Breast epithelium (tissue), 4 donors: ENCODE measurements at places on chromosomes 4 and X. TPM values are rescaled to one million over a fixed set of nuclear protein-coding genes. Genes with fewer than 3 reads are reported as not detected.

GRCh38 chr4:128979934-128980333 lies 113.4 kb downstream of the SCLT1 start:
- H3K36me3 ChIP-seq, result no peaks in the 10 kb centered on the region
- no peak overlapping the region for H3K27ac ChIP-seq
- DNase-seq, result no peak
- no peaks in the 10 kb centered on the region for H3K4me1 ChIP-seq
- H3K4me3 ChIP-seq, result no peak overlapping the region

DNA sequence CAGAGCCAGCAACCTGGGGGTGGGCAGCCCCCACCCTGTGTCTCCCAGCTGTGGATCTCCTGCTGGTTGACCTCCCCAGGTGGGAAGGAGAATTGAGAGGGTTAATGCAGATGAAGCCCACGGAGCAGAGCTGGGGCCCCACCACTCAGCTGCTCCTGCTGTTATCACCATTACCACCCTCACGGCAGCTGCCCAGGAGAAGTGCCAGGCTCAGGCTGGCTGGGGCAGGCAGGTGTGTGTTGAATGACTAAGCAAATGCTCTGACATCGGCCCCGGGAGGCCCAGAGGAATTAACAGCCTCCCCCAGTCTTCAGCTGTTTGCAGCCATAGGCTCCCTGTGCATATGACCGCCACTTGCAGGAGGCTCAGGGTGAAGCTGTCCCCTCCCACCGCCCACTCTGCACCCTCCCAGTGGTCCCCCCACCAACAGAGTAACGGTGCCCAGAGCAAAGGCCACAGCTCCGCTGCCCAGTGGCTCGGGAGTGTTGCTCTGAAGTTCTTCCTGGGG lies 133.8 kb downstream of the CPZ start:
- peaks cover 43% of the 10 kb centered on the region for H3K27me3 ChIP-seq
- no peak overlapping the region for H3K4me3 ChIP-seq
- no peaks in the 10 kb centered on the region for H3K36me3 ChIP-seq

DNA sequence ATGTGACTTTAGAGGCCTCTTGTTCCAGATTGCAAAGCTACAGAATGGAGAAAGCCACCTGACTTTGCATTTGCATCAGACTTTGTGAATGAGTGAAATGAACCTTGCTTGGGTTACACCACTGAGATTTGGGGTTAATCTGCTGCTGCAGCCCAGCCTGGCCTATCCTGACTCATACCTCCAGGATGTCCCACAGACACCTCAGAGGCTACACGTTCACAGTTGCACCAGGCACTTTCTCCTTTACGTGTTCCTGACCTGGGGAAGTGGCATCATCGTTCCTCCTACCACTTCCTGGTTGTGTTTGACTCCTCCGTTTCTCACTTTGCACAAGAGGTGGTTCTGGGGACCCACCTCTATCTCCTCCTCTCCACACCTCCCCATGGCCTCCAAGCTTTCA lies 9.2 kb upstream of the SORCS2 start:
- no peaks in the 10 kb centered on the region for H3K4me1 ChIP-seq
- no peak overlapping the region for H3K27ac ChIP-seq
- H3K4me3 ChIP-seq, result no peak overlapping the region
- H3K27me3 ChIP-seq, result peaks cover 10% of the 10 kb centered on the region
- no peaks in the 10 kb centered on the region for H3K36me3 ChIP-seq
- DNase-seq, result no peak

The TASL gene
- 0.66 TPM for total RNA-seq

The MTMR8 gene
- 0.96 TPM for total RNA-seq

GRCh38 chr4:25892796-25893195 lies 21.2 kb upstream of the SMIM20 start:
- H3K27ac ChIP-seq, result no peak overlapping the region
- DNase-seq, result no peak
- H3K4me1 ChIP-seq, result no peaks in the 10 kb centered on the region
- no peaks in the 10 kb centered on the region for H3K36me3 ChIP-seq
- no peak overlapping the region for H3K4me3 ChIP-seq

DNA sequence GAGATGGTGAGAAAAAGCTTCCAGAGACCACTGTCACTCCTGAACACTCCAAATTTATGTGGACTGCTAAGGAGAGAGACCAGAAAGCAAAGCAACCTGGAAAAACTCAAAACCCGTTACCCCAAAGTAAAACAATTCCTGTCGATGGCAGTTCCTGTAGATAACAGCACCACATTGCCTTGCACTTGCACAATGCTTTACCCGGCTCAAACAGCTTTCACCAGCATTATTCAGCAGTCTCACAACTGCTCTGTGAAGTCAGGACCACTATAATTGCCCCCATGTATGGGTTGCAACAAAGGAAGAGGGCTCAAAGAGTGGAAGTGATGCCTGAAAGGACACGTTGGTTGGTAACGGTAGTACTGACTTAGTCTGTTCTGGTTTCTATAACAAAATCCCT lies 234.8 kb downstream of the BCOR start:
- no peaks in the 10 kb centered on the region for H3K36me3 ChIP-seq
- H3K27ac ChIP-seq, result no peak overlapping the region
- no peak overlapping the region for H3K4me3 ChIP-seq
- no peaks in the 10 kb centered on the region for H3K4me1 ChIP-seq
- no peak for DNase-seq
- peaks cover 30% of the 10 kb centered on the region for H3K27me3 ChIP-seq

DNA sequence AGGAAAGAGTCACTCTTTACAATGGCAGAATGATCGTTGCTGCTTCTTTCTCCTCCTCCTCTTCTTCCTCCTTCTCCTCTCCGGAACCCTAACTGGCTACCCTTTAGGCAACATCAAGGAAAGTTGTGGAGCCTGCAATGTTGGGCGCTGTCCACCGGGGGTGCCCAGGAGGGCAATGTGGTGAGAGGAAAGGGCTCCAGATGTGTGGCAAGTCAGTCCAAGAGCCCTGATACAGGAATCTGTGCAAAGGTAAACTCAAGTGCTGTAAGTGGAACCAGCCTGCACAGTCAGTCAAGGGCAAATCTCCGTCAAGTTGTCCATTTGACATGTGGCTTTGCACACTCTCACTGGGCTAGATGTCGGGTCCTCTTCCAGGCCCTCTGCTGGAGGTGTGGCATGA lies 2.8 kb downstream of the RTL5 start:
- no peaks in the 10 kb centered on the region for H3K36me3 ChIP-seq
- peaks cover 91% of the 10 kb centered on the region for H3K27me3 ChIP-seq
- no peak overlapping the region for H3K27ac ChIP-seq
- DNase-seq, result no peak
- no peak overlapping the region for H3K4me3 ChIP-seq

GRCh38 chr4:140162596-140162995 lies 8.6 kb upstream of the MAML3 start:
- no peaks in the 10 kb centered on the region for H3K27me3 ChIP-seq
- H3K4me1 ChIP-seq, result no peaks in the 10 kb centered on the region

DNA sequence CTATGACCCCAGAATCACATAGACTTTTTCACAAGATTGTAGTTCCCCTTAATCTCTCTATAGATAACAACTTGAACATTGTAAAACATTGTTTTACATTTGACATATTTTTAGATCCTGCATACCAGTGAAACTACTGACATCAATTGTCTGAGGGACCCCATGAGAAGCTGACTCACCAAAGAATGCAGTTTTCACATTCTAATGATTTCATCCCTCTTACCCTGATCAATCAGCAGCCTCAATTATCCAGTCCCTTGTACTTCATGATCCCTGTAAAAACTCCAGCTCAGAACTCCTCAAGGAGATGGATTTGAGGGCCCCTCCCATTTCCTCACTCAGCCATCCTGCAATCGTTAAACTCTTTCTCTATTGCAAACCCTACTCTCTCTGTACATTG lies 411.0 kb upstream of the NDST3 start:
- H3K27ac ChIP-seq, result no peak overlapping the region
- H3K4me3 ChIP-seq, result no peak overlapping the region
- no peaks in the 10 kb centered on the region for H3K4me1 ChIP-seq
- no peak for DNase-seq
- H3K36me3 ChIP-seq, result no peaks in the 10 kb centered on the region

The GNRHR gene
- not detected for total RNA-seq

DNA sequence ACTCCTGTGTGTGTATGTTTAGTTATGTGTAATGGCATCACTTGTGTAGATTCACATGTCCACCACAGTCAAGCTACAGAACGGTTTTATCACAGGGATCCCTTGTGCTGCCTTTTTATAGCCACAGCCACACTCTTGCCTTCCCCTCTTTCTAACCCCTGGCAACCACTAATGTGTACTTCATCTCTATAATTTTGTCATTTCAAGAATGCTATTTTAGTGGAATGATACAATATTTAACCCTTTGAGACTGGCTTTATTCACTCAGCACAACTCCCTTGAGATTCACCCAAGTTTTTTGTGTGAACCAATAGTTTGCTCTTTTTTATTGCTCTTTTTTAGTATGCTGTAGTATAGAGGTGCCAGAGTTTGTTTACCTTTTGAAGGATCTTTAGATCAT lies 112.1 kb downstream of the CDKL5 start:
- peaks cover 9% of the 10 kb centered on the region for H3K27me3 ChIP-seq
- H3K27ac ChIP-seq, result no peak overlapping the region
- H3K4me3 ChIP-seq, result no peak overlapping the region
- H3K4me1 ChIP-seq, result no peaks in the 10 kb centered on the region
- no peak for DNase-seq
- H3K36me3 ChIP-seq, result no peaks in the 10 kb centered on the region

The RRH gene
- not detected for total RNA-seq

DNA sequence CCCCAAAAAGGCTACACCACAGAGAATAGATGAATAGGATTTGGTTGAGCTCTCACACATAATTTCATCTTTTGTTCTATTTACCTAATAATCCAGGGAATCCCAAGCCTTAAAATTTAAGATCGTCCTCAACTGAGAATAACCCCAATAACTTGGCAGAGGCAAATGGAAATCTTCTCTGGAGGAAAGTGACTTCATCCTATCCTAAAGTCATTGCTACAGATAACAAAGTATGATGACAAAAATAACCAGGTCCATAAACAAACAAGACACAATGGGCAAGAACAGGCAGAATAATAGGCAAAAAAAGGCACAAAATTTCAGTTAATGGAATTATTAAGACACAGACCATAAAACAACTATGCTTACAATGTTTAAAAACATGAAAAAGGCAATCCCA lies 177.3 kb upstream of the STK26 start:
- H3K36me3 ChIP-seq, result no peaks in the 10 kb centered on the region
- no peaks in the 10 kb centered on the region for H3K4me1 ChIP-seq
- DNase-seq, result no peak
- no peaks in the 10 kb centered on the region for H3K27me3 ChIP-seq
- H3K27ac ChIP-seq, result no peak overlapping the region
- H3K4me3 ChIP-seq, result no peak overlapping the region

DNA sequence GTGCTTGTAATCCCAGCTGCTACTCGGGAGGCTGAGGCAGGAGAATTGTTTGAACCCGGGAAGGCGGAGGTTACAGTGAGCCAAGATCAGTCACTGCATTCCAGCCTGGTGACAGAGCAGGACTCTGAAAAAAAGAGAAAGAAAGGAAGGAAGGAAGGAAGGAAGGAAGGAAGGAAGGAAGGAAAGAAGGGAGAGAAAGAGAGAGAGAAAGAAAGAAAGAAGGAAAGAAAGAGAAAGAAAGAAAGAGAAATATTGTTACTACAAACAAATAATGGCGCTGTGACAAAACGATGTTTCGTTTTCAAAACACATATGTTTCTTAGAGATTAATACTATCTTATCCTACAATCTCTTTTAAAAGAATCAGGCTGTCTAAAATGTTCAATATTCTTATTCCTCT lies 42.1 kb upstream of the CCDC160 start:
- no peak overlapping the region for H3K27ac ChIP-seq
- H3K4me1 ChIP-seq, result no peaks in the 10 kb centered on the region
- no peak for DNase-seq
- H3K27me3 ChIP-seq, result peaks cover 9% of the 10 kb centered on the region
- H3K4me3 ChIP-seq, result no peak overlapping the region

GRCh38 chr4:130008461-130008860 lies 912.5 kb downstream of the C4orf33 start:
- no peaks in the 10 kb centered on the region for H3K36me3 ChIP-seq
- H3K27ac ChIP-seq, result no peak overlapping the region
- no peak overlapping the region for H3K4me3 ChIP-seq
- DNase-seq, result no peak

GRCh38 chr4:66062921-66063320 lies 392.6 kb upstream of the EPHA5 start:
- no peaks in the 10 kb centered on the region for H3K27me3 ChIP-seq
- no peaks in the 10 kb centered on the region for H3K36me3 ChIP-seq
- no peak for DNase-seq
- no peaks in the 10 kb centered on the region for H3K4me1 ChIP-seq
- H3K4me3 ChIP-seq, result no peak overlapping the region
- H3K27ac ChIP-seq, result no peak overlapping the region

DNA sequence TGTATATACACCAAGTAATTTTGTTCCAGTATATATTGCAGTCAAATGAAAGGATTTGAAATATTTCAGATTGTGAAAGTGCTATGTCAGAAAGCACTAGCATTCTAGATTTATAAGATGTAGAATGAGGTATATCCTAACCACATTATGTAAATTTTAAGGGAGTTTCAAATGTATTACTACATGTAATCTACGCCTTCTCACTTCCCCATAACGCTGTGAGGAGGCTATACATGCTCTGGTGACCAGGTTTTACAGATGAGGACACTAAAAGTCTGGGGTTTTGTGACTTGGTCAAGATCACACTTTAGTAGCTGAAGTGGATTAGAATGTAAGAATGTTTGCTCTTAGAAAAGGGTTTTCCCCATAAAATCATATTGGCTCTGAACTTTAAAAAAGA lies 8.1 kb downstream of the ENPEP start:
- H3K27me3 ChIP-seq, result no peaks in the 10 kb centered on the region
- no peak overlapping the region for H3K4me3 ChIP-seq
- no peak for DNase-seq
- no peaks in the 10 kb centered on the region for H3K4me1 ChIP-seq

DNA sequence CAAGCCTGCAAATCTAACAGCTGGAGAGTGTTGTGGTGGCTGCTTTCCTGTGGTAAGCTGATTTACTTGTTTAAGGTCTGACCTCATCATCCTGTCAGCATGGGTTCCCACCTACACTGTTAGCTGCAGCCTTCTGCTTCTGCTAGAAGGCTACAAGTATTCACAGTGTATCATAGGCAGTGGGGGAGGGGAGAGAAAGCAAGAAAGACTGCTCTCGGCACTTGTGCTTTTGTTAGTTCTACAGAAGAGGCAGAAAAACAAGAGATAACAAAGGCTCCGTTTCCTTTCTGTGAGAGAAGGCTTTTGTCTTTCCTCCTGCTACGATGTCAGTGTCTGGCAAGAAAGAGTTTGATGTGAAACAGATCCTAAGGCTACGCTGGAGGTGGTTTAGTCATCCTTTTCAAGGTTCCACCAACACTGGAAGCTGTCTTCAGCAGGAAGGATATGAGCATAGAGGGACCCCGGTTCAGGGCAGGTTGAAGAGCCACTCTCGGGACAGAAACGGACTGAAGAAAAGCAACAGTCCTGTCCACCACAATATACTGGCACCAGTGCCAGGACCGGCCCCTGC lies at the start of gene KLHL4:
TSS of gene KLHL4 (plus strand) at position 232 of the 571 bp plus-strand sequence. CDS start at position 324, 92 bp downstream.
- peak within 1 kb of the TSS; percentile 31 for H3K4me3 ChIP-seq
- H3K4me1 ChIP-seq, result no peaks in the 10 kb centered on the region
- no peak for DNase-seq
- no peak within 1 kb of the TSS for H3K27ac ChIP-seq
- H3K36me3 ChIP-seq, result no peaks in the 10 kb centered on the region
